ENCODE measurements at places on chromosomes 6 and 20. TPM values are rescaled to one million over a fixed set of nuclear protein-coding genes. Genes with fewer than 3 reads are reported as not detected.

The FGD2 gene
- total RNA-seq: 0.10 TPM

The GLP1R gene
- not detected for total RNA-seq

The VAPB gene
- 50.9 TPM for total RNA-seq

The ULBP3 gene
- 2.4 TPM for total RNA-seq

The COL9A3 gene
- total RNA-seq: 46.6 TPM

The SMPDL3A gene
- total RNA-seq: 1.8 TPM

The BCAS4 gene
- 34.8 TPM for total RNA-seq

The GDAP1L1 gene
- not detected for total RNA-seq

The TOX2 gene
- 85.4 TPM for total RNA-seq

The SLX4IP gene
- total RNA-seq: 5.4 TPM

The LRRC1 gene
- 13.8 TPM for total RNA-seq

The GPLD1 gene
- 0.98 TPM for total RNA-seq

The SAPCD1 gene
- 6.3 TPM for total RNA-seq

The TCP11 gene
- not detected for total RNA-seq

The KIF25 gene
- total RNA-seq: 0.44 TPM

The PGC gene
- 0.18 TPM for total RNA-seq

The ECT2L gene
- total RNA-seq: not detected

The MAK gene
- 0.21 TPM for total RNA-seq

The UBE3D gene
- total RNA-seq: 11.0 TPM

Data from Panc1 (cell line).